ENCODE measurements at places on chromosomes 7 and 10.

DNA sequence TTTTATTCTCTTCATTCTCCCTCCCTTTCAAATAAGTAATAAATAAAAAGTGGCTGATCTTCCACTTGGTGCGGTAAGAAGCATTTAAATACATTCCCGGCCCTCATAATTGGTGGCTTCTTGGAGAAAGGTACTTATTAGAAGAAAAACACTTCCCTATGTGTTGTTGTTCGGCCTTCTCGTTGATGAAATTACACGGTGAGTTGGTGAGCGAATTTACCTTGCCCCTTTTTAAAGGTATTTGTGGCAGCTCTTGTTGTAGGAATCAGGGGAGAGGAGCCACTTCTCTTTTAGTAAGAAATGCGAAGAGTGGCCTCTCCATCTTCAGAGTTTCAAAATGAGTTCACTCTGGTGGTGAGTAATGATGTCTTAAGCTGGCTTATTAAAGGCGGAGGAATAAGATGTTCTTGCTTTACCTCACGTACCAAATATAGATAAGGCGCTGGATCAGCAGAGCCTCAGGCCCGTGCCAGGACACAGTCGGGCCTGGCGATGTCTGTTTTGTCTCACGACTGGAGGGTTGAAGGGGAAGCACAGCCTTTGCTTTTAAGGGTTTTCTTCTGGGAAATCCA is 135.9 kb downstream of the CUX1 start:
- peak; percentile 34 for DNase-seq
- H3K4me3 ChIP-seq = peak overlapping the region; percentile 4
- no peaks in the 10 kb centered on the region for H3K27me3 ChIP-seq
- no peaks in the 10 kb centered on the region for H3K36me3 ChIP-seq

DNA sequence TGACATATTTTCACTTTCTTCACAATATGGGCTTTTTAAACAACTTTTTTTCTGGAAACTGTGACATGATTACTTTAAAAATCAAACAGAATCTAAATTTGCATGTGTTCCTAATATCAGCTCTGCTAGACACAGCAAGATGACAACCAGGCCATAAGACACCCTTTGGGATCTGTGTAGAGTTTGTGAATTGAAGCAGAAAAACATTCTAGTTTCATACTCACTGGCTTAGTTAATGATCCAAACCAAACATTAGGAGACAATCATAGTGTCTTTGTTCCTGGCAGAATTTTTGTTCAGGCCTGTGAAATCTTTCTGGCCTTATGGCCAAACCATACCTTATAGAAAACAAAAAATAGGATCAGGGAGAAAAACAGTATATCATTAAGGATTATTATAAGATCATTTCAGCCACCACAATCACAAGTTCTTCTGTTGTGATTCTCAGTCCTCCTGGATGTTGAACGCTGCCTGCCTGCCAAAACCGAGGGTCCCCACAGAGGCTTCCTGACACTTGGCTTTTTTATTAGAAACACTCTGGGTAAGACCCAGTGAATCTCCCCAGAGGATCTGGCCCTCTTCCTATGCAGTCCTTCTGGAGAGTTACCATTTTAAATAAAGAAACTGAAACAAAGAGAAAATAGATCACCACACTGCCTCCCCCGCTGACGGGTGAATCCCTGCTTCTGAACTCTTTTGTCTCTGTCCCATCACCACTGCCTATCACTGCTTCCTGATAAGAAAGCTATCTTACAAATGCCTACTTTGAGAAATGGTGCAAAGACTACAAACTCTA is 79.2 kb upstream of the PPP1R3C start:
- peaks cover 2% of the 10 kb centered on the region for H3K36me3 ChIP-seq
- H3K4me1 ChIP-seq = no peaks in the 10 kb centered on the region

DNA sequence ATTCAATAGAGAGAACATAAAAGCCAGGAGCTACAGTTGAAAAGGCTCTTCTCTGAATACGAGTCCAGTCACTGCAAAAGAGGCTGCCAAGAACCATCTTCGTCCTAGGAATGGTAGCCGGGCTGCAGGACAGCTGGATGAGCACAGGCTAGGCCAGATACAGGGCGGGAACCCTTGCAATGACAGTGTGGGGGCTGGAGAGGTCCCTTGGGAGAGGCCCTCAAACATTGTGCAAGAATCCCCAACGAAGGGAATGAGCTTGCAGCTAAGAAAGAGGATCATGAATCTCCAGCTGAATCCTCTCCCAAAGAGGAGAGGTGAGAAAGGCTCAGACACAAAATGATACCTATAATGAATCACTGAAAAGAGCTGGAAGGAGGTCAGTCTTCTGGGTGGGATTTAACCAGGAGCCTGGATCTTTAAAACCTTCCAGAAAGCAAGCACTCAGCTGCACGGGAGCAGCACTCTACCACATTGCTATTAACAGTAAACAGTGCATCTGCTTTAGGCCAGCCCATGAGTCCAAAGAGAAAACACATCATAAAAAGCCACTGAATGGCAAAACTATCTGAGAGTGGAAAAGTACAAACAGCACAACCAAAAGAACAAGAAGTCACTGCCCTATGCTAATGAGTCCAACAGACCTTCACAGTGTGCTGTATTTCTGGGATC is 287.9 kb downstream of the TNS3 start:
- peaks cover 2% of the 10 kb centered on the region for H3K4me1 ChIP-seq
- H3K27ac ChIP-seq = no peak overlapping the region
- DNase-seq = no peak
- no peak overlapping the region for H3K4me3 ChIP-seq
- H3K36me3 ChIP-seq = no peaks in the 10 kb centered on the region

- H3K4me1 ChIP-seq = no peaks in the 10 kb centered on the region
- no peak overlapping the region for H3K4me3 ChIP-seq
- no peak overlapping the region for H3K27ac ChIP-seq
These were observed 42.4 kb upstream of the STK17A start for GRCh38 chr7:43540471-43540870.

GRCh38 chr10:104066945-104067344 is 18.7 kb downstream of the COL17A1 start:
- H3K27me3 ChIP-seq = no peaks in the 10 kb centered on the region
- no peak for DNase-seq
- no peak overlapping the region for H3K27ac ChIP-seq

GRCh38 chr10:31508234-31508633 is 189.2 kb downstream of the ZEB1 start:
- no peak overlapping the region for H3K4me3 ChIP-seq
- H3K27ac ChIP-seq = no peak overlapping the region
- H3K27me3 ChIP-seq = no peaks in the 10 kb centered on the region
- no peak for DNase-seq
- H3K4me1 ChIP-seq = peaks cover 6% of the 10 kb centered on the region

DNA sequence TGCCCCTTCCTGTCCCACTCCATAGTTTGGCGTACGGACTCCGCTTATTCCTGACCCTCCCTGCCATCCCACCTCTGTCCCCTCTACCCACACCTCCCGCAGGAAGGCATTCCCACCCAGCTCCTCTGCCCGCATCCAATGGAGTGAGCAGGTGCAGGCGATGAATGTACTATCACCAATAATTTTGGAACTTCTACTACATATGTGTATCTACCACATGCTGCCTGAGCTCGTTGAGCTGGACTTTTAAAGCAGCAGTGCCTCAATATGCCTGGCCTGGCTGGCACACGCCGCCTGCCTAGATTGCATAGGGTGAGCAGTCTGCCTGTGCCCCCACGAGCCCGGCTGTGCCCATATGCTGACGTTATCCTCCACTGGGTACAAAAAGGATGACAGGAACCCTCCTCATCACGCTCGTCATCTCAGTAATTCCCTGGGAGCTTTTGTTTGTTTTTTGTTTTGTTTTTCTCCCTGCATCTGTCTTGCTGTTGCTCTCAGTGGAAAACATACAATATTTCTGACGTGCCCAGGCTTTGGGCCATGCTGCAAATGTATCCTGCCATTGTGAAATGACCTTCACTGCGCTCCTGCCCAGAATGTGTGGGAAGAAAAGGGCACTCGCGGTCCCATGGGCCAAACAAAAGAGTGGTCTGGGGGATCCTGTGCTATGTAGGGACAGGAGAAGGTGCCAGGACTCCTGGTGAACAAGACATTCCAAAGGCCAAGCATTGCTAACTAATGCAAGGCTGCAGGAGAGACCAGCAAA is 302.8 kb downstream of the PTPRN2 start:
- H3K4me3 ChIP-seq = no peak overlapping the region
- H3K27ac ChIP-seq = no peak overlapping the region
- H3K4me1 ChIP-seq = no peaks in the 10 kb centered on the region
- DNase-seq = no peak

- peaks cover 32% of the 10 kb centered on the region for H3K4me1 ChIP-seq
- no peak overlapping the region for H3K27ac ChIP-seq
- H3K4me3 ChIP-seq = no peak overlapping the region
- no peaks in the 10 kb centered on the region for H3K27me3 ChIP-seq
These were observed 11.6 kb upstream of the SVIL start for GRCh38 chr10:29646238-29646902.

- no peak overlapping the region for H3K4me3 ChIP-seq
- H3K27me3 ChIP-seq = no peaks in the 10 kb centered on the region
- H3K27ac ChIP-seq = no peak overlapping the region
- no peaks in the 10 kb centered on the region for H3K4me1 ChIP-seq
These were observed 184.7 kb downstream of the MAGI2 start for GRCh38 chr7:79268730-79269129.

DNA sequence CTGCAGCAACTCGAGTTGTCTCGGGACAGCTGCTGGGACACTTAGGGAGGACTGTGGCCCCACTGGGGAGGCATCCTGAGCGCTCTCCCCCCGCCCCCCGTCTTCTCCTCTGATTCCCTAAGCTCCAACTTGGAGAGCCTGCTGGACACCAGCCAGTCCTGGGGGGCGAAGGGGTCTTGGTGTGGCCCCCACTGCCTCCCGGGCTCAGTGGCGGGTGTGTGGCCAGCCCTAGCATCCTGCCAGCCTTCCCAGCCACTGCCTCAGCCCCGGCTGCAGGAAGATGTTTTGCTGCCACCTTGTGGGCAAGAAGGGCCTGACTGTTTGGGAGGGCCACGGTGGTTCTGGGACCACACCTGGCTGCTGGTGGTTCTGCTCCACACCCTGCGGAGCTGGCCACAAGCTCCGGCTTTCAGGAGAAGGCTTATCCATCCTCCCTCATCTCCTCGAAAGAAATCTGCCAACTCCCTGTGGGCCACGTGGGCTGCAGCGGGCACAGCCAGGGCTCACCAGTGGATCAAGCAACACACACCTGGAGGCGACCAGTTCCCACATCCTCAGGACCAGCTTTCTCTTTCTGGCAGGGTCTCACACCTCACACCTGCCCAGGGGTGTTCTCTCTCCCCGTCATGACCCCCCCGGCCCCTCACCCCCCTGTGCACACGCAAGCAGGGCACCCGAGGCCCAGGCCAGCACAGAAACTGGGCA is 24.8 kb downstream of the AGAP3 start:
- H3K36me3 ChIP-seq = no peaks in the 10 kb centered on the region
- no peak overlapping the region for H3K27ac ChIP-seq
- peak; percentile 83 for DNase-seq
- H3K4me1 ChIP-seq = peaks cover 4% of the 10 kb centered on the region
- peaks cover 5% of the 10 kb centered on the region for H3K27me3 ChIP-seq

DNA sequence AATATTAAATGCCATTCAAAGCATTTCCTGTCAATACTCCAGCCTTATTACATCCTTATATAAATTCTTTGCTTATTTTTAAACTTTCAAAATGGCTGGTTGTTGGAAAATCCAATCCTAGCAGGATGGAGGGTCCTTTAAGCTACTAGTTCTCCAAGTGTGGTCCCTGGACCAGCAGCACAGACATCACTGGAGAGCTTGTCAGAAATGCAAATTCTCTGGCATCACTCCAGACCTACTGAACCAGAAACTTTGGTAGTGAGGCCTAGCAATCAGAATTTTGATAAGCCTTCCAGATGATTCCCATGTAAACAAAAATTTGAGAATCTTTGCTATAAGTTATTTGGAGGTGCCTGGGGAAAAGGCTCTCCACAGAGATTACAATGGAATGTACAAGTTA is 43.8 kb downstream of the CALCR start:
- no peak for DNase-seq
- no peak overlapping the region for H3K4me3 ChIP-seq
- H3K36me3 ChIP-seq = no peaks in the 10 kb centered on the region
- H3K27me3 ChIP-seq = no peaks in the 10 kb centered on the region
- H3K4me1 ChIP-seq = no peaks in the 10 kb centered on the region
- no peak overlapping the region for H3K27ac ChIP-seq

DNA sequence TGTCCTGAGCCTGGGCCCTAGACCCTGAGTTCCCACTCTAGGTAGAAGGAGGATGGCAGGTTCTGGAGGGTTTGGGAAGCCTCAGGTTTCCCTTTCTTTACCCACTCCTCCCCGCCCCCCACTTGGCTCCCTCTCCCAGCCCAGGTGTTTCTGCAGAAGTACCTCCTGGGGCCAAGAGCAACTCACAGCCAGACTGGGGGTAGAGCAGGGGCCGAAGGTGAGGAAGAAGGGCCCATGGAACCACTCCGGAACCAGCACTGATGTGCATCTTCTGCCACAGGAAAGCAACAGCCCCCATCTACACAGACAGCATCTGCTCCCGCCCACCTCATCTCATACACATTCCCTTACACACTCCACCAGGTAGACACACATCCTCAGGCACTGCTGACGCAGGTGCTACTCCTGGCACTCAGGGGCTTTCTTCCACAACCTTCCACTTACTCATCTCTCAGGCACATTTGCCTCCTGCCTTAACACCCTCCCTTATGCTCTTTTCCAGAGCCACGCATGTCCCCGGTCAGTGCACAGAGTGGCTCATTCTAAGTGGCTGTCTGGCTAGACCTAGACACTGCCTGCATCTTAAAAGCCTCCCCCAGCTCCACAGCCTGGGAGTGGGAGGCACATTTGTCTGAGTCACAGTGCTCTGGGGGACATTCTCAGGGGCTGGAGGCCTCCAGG is 1.8 kb downstream of the EPHB6 start:
- no peaks in the 10 kb centered on the region for H3K27me3 ChIP-seq
- peak overlapping the region; percentile 3 for H3K4me3 ChIP-seq
- no peak overlapping the region for H3K27ac ChIP-seq

GRCh38 chr10:100303724-100304319 is 17.3 kb upstream of the BLOC1S2 start:
- no peak for DNase-seq
- H3K36me3 ChIP-seq = no peaks in the 10 kb centered on the region
- peaks cover 32% of the 10 kb centered on the region for H3K27me3 ChIP-seq
- H3K27ac ChIP-seq = no peak overlapping the region
- no peaks in the 10 kb centered on the region for H3K4me1 ChIP-seq

GRCh38 chr10:67175354-67175753 is 249.5 kb downstream of the LRRTM3 start:
- H3K27me3 ChIP-seq = no peaks in the 10 kb centered on the region
- no peak overlapping the region for H3K27ac ChIP-seq
- no peaks in the 10 kb centered on the region for H3K4me1 ChIP-seq
- no peak for DNase-seq
- H3K4me3 ChIP-seq = no peak overlapping the region

- H3K27me3 ChIP-seq = no peaks in the 10 kb centered on the region
- H3K27ac ChIP-seq = no peak overlapping the region
- no peaks in the 10 kb centered on the region for H3K36me3 ChIP-seq
- H3K4me3 ChIP-seq = no peak overlapping the region
- DNase-seq = no peak
- H3K4me1 ChIP-seq = peaks cover 35% of the 10 kb centered on the region
These were observed 22.8 kb downstream of the PRKAG2 start for GRCh38 chr7:151853896-151854719.

DNA sequence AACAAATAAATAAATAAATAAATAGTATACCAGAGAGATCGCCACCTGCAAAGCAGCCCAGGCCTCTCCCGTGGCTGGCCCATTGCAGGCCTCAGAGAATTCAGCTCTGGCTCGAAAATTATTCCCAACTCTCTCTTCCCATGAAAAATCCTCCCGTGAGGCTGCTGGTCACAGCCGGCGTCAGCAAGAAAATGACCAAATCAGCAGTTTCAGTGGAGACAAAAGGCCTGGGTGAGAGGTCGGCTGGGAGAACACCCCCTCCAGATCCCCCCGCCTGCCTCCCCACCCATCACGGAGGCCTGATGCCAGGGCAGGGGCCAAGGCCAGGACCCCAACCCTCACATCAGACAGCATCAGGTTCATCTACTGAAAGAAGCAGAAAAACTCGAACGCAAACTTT is 3.1 kb upstream of the CLIP2 start:
- H3K4me1 ChIP-seq = peaks cover 16% of the 10 kb centered on the region
- no peak overlapping the region for H3K4me3 ChIP-seq
- no peak overlapping the region for H3K27ac ChIP-seq
